ENCODE measurements at places on chromosomes 2 and 18.

DNA sequence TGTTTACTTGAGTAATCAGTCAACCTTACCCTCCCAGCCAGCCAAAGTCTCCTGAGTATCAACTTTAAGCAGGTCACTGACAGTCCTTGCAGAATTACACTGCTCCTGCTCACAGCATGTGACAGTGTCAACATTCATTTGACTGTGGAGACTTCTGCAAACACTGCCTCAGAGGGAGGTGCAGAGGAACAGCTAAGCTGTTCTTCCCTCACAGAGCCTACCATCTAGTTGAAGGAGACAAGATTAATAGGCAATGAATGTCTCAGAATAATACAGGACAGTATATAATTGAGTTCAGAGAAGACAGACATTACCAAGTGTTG lies 11.9 kb downstream of the SLC14A2 start:
- DNase-seq: no peak

DNA sequence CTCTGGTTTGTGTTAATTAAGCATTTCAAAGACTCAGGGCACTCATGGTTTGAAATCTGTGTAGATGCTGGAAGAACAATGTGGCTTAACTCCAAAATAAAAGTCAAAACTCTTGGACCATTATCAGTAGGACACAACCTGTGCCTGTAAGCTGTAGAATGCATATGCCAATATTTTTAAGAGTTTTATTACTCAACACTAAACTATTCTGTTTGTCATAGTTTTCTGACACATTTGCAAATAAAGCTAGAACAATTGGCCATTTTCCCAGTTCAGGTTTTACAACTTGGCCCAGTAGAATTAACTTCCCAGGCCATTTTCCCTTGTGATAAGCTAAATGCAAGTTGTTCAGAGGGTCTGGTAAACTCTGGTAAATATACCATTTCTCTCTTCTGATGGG lies 713.1 kb downstream of the CBLN2 start:
- peak; percentile 43 for DNase-seq

DNA sequence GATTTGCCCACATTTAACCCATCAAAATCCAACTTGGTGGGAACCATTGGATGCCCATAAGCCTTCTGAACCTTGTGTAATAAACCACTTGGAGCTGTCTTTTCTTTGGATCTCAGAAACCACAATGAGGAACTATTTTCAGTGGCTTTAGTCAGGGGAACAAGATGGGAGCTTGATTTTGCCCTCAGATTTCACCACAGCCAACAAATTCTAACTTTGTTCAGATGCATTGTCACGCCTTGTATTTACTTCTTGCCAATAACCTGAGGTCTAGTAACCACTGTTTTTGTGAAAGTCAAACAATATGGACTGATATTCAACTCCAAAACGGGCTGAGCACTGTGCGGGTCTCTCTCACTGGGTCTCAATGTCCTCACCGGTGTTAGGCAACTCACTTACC lies 508.2 kb downstream of the TNS1 start:
- DNase-seq: no peak

GRCh38 chr18:3720159-3720558 lies 270.2 kb downstream of the TGIF1 start:
- no peak for DNase-seq

DNA sequence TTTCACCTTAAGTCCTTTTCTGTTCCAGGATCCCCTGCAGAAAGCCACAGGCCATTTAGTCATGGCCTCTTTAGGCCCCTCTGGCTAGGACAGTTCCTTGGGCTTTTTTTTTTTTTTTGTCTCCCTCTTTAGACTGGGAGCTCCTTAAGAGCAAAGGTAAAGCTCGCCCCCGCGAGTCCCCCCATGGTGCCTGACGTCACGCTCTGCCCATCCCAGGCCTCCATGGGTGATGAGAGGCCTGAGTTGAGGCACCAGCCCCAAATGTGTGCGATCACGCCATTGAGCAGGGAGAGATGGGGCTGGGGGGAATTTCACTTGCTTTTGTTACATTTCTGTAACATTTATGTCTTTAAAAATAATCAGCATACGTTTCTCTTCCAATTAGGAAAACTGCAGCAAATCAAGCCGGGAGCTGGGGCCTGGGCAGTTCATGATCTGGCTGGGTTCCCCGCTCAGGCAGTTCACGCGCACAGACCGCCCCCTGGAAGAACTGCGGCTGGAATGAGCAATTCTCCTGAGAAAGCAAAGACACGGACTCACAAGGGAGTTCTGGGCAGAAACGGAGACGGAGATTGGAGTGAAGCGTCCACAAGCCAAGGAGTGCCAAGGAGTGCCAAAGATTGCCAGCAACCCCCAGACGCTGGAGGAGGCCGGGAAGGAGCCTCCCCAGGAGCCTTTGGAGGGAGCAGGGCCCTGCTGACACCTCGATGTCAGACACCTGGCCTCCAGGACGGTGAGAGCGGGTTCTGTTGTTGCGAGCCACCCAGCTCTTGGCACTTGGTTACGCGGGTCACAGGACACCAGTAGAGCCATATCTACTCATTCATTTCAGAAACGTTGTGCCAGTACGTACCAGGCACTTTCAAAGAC lies 108.4 kb upstream of the ODC1 start:
- no peak for DNase-seq

GRCh38 chr18:78670778-78671391 lies 308.7 kb upstream of the SALL3 start:
- DNase-seq: no peak

- no peak for DNase-seq
Observed at GRCh38 chr2:52117299-52117698, 1085.4 kb upstream of the NRXN1 start.

DNA sequence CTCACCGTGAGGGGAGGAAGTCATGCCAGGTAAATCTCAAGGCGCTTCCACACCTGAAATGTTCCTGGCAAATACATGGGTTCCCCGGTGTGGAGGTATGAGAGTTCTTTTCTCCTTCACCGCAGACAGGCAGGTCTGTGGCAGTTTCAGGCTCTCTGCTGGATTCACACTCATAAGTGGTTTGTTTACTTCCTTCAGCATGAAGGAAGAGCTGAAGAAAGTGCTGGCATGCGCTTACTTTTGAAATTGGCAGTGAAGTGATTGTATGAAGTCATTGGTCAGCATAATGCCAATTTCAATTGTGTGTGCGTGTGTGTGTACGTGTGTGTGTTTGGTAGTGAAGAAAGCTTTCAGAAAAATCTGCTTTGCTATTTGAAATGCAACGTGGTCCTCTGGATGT lies 43.4 kb downstream of the RNF144A start:
- peak; percentile 63 for DNase-seq
